ENCODE measurements at places on chromosomes 3 and 15. TPM values are rescaled to one million over a fixed set of nuclear protein-coding genes. Genes with fewer than 3 reads are reported as not detected.

- H3K4me3 ChIP-seq, result peak overlapping the region; percentile 34
- peak overlapping the region; percentile 56 for H3K27ac ChIP-seq
- no peak for DNase-seq
- no peaks in the 10 kb centered on the region for H3K36me3 ChIP-seq
- H3K4me1 ChIP-seq, result peaks cover 36% of the 10 kb centered on the region
- no peaks in the 10 kb centered on the region for H3K27me3 ChIP-seq
Observed at GRCh38 chr15:67064607-67065530, 533 bp upstream of the SMAD3 start.

DNA sequence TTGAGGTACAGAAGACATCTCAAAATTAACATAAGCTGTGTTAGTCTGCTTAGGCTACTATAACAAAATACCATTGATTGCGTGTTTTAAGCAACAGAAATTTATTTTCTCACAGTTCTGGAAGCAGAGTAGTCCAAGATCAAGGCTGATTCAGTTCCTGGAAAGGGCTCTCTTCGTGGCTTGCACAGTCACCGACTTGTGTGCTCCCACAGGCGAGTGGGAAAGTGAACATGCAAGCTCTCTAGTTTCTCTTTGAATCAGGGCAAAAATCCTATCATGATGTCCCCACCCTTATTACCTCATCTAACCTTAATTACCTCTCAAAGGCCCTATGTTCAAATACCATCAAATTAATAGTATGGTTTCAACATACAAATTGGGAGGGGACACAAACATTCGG is 505.9 kb downstream of the ZIC1 start:
- DNase-seq, result no peak
- no peaks in the 10 kb centered on the region for H3K27me3 ChIP-seq
- no peak overlapping the region for H3K27ac ChIP-seq
- H3K4me1 ChIP-seq, result no peaks in the 10 kb centered on the region
- H3K36me3 ChIP-seq, result no peaks in the 10 kb centered on the region

- H3K36me3 ChIP-seq, result no peaks in the 10 kb centered on the region
- H3K4me1 ChIP-seq, result peaks cover 51% of the 10 kb centered on the region
- H3K4me3 ChIP-seq, result peak overlapping the region; percentile 79
- peak overlapping the region; percentile 78 for H3K27ac ChIP-seq
- no peaks in the 10 kb centered on the region for H3K27me3 ChIP-seq
Observed at GRCh38 chr3:129313415-129313664, 34.7 kb downstream of the HMCES start.

DNA sequence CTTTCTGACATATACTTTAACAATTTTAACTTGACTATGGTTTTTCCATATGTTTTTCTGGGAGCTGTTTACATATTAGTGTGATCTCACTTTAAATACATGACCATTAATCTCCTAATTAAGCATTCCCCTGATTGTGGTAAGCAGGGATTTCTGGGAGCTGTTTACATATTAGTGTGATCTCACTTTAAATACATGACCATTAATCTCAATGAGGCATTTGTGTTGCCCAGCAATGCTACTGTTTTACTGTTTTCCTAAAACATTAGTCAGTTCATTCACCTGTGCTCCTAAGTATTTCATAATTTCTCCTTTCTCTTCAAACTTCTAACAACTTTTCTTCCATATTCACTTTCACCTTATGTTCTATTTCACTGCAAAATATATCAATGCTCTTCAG is 3.6 kb upstream of the GRAMD1C start:
- no peak overlapping the region for H3K4me3 ChIP-seq
- DNase-seq, result no peak
- H3K36me3 ChIP-seq, result no peaks in the 10 kb centered on the region
- peaks cover 29% of the 10 kb centered on the region for H3K4me1 ChIP-seq
- H3K27ac ChIP-seq, result no peak overlapping the region

DNA sequence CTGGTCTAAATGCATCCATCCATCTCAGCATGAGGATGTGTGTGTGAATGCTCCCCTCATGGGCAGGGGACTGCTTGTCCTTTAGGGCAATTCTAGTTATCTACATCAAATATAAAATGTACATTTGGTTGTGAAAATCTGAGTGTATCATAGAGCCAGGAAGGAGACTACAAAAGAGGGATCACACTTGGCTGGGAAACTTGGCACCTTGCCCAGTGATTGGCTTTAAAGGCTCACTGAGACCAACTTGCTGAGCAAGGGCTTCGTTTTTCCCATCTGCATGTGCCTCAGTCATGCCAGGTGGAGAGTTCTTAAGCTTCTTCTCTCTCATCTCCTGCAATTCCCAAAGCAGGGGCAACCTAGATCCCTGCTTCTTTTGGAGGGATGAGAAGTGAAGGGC is 5.2 kb downstream of the CAPN3 start:
- no peak overlapping the region for H3K4me3 ChIP-seq
- H3K27ac ChIP-seq, result peak overlapping the region; percentile 80
- no peak for DNase-seq
- peaks cover 32% of the 10 kb centered on the region for H3K36me3 ChIP-seq
- H3K27me3 ChIP-seq, result no peaks in the 10 kb centered on the region

DNA sequence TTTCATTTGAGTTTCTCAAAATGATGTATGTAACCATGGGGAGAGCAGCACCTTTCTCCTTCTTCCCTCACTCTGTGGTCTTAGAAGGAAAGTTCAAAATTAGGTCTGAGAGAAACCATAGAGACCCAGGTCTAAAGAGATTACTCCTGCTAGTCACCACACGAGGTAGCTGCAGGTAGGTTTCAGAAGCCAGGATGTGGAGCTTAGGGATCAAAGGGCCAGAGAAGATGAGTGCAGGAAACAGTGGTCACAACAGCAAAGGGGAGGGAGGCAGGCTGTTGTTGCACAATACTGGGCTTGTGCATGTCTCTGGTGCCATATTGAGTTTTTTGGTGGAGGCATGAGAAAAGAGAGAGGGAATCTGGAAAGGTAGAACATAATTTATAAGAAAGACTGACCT is 583.6 kb downstream of the AGBL1 start:
- no peak overlapping the region for H3K27ac ChIP-seq
- H3K4me1 ChIP-seq, result no peaks in the 10 kb centered on the region
- H3K36me3 ChIP-seq, result no peaks in the 10 kb centered on the region
- H3K4me3 ChIP-seq, result no peak overlapping the region

Gene EOMES
- 0.21 TPM for polyA plus RNA-seq

GRCh38 chr3:77096966-77097890 is 57.3 kb downstream of the ROBO2 start:
- H3K27ac ChIP-seq, result no peak overlapping the region
- no peak overlapping the region for H3K4me3 ChIP-seq
- no peaks in the 10 kb centered on the region for H3K27me3 ChIP-seq
- no peaks in the 10 kb centered on the region for H3K36me3 ChIP-seq
- no peaks in the 10 kb centered on the region for H3K4me1 ChIP-seq

Gene STRA6
- polyA plus RNA-seq, result not detected

Gene PRKAR2A
- polyA plus RNA-seq, result 13.0 TPM

Gene CFAP20DC
- not detected for polyA plus RNA-seq

- H3K27ac ChIP-seq, result peak overlapping the region; percentile 80
- no peaks in the 10 kb centered on the region for H3K36me3 ChIP-seq
- DNase-seq, result peak; percentile 48
- H3K4me3 ChIP-seq, result no peak overlapping the region
- peaks cover 60% of the 10 kb centered on the region for H3K4me1 ChIP-seq
- no peaks in the 10 kb centered on the region for H3K27me3 ChIP-seq
Observed at GRCh38 chr3:195001961-195002861, 268.7 kb downstream of the XXYLT1 start.

- no peaks in the 10 kb centered on the region for H3K27me3 ChIP-seq
- no peak overlapping the region for H3K27ac ChIP-seq
- H3K4me1 ChIP-seq, result no peaks in the 10 kb centered on the region
- no peak for DNase-seq
- no peaks in the 10 kb centered on the region for H3K36me3 ChIP-seq
Observed at GRCh38 chr3:72234391-72234790, 449.4 kb upstream of the PROK2 start.

Gene LRRC2
- polyA plus RNA-seq, result not detected

Gene ALG1L2
- polyA plus RNA-seq, result not detected

Gene FETUB
- not detected for polyA plus RNA-seq

DNA sequence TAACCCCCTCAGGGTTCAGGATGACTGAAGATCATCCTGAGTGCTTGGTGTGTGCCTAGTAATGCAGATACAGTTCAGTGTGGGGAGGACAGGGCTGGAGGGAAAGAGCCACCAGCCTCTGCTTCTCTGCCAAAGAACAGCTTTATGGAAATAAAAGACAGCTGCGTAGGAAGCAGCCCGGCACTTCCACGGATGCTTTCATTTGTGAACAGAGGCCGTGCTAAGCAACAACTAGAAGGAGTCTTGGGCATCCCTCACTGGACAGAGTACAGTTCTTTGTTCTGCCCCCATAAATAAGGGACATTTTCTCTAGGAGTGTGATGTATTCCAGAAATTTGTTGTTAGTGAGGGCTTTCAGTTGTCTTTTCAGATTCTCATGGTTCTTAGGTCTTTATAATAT is 194.8 kb upstream of the RGMA start:
- no peak for DNase-seq
- H3K4me1 ChIP-seq, result peaks cover 6% of the 10 kb centered on the region
- H3K27ac ChIP-seq, result no peak overlapping the region
- H3K27me3 ChIP-seq, result peaks cover 2% of the 10 kb centered on the region
- H3K36me3 ChIP-seq, result no peaks in the 10 kb centered on the region

DNA sequence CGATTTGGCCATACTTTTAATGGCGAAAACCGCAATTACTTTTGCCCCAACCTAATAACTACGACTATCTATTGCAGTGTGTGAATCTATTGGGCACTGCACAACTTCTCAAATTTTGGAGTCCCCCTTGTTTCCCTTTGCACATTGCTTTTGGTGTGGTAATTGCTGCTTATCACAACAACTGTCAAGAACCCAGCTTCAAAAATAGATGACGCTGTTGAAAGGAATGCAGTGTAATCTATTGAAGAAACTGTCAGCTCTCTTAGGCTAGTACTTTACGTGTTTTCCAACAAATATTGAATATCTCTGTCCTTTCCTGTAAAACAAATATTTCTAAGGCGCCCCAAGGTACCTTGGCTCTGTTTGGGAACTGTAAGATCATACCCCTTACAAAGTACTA is 222.8 kb upstream of the UBE2E2 start:
- H3K27me3 ChIP-seq, result no peaks in the 10 kb centered on the region
- no peak overlapping the region for H3K27ac ChIP-seq
- no peaks in the 10 kb centered on the region for H3K4me1 ChIP-seq
- no peak for DNase-seq
- H3K36me3 ChIP-seq, result no peaks in the 10 kb centered on the region

- peak overlapping the region; percentile 100 for H3K27ac ChIP-seq
- H3K4me3 ChIP-seq, result no peak overlapping the region
- H3K36me3 ChIP-seq, result no peaks in the 10 kb centered on the region
Observed at GRCh38 chr3:172142864-172143451, 103.6 kb downstream of the FNDC3B start.

Gene SYNM
- polyA plus RNA-seq, result not detected

Gene AMT
- 25.1 TPM for polyA plus RNA-seq

Gene CSTA
- polyA plus RNA-seq, result 582 TPM
